ENCODE measurements at places on chromosomes 5 and 9. TPM values are rescaled to one million over a fixed set of nuclear protein-coding genes. Genes with fewer than 3 reads are reported as not detected.

GRCh38 chr5:122705851-122706250 lies 69.0 kb upstream of the SNX2 start:
- DNase-seq, result no peak

CATSPER3 gene
- 0.12 TPM for polyA plus RNA-seq

- DNase-seq, result no peak
Observed at GRCh38 chr9:116137010-116137409, 16.6 kb upstream of the PAPPA start.

DOK3 gene
- 3.6 TPM for polyA plus RNA-seq

FOXD4L5 gene
- polyA plus RNA-seq, result not detected

MXD3 gene
- polyA plus RNA-seq, result 12.9 TPM

LHX3 gene
- not detected for polyA plus RNA-seq

GRCh38 chr5:3430691-3431090 lies 164.9 kb upstream of the IRX1 start:
- no peak for DNase-seq

DNA sequence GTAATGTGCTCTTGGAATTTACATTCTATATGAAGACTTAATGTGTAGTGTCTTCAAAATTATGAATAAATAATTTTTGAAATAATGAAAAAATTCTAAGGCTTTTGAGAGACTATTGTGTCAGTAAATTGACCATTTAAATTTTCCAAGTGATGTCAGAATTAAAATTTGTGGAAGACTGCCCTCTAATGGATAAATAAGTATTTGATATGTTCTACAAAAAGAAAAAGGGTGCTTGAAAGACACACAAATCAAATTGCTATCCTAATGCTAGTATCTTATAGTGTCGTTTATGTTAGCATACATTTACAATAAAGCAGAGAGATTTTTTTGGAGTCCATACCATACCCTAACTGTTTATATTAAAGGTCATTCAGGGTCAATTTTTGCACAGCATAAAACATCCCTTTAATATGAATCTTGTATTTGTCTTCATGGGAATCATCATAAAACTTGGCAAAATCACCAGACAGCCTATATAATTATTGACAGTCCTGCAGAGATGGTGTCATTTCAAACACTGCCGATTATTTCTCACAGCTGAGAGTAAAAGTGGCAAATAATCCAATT lies 120.8 kb upstream of the SLC27A6 start:
- DNase-seq, result peak; percentile 28

DNA sequence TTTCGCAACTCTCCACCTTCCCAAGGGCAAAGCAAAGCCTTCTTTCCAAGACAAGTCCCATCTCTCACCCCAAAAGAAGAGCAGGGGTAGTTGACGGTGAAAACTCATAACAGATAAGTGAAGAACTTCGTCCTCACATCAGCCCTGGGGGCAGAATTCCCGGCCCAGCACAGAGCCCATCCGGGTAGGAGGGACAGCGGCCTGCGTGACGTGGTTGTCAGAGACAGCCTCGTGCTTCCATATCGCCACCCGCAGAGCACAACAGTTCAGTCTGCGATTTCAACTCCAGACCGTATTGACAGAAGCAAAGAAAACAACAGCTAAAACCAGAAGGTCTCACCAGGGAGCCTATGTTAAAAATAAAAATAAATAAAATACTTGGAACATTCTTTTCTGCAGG lies 273.2 kb downstream of the SYK start:
- DNase-seq, result no peak

DNA sequence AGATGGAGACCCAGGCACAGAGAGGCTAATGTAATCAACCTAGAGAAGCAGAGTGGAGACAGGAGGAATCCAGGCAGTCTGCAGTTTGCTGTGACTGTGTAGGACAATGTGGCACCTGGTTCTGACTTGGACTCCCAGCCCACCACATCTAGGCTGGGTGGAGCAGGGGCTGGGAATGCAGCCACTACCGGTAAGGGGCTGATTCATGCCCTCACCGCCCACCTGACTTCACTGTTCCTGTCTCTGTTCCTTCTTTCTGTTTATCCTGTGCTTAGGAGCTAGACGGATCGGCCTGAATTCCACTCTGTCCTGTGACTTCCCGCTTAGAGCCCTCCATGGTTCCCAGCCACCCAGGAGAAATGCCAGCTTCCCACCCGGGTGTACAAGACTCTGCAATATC lies 2.6 kb downstream of the PDLIM4 start:
- peak; percentile 61 for DNase-seq

- DNase-seq, result peak; percentile 85
Observed at GRCh38 chr5:157607371-157608161, 32.0 kb upstream of the ADAM19 start.

STPG3 gene
- polyA plus RNA-seq, result not detected

DNA sequence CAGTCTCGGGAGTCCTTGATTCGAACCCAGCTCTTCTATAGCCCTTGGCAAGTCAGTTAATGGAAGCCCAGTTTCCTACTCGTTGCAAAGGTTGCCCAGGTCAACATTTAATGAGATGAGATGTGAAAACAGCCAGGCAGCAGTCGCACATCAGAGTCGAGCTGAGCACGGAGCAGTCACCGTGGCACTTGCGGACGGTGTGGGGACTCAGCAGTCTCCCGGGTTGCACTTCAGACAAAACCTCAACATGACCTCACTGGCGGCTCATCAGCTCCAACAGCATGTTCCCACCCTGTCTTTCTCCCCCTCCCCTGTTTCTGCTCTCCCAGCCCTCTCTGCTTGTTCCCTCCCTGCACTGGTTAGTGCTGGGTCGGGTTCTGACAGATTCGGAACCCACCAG lies 35.8 kb downstream of the UBE2QL1 start:
- no peak for DNase-seq

DNA sequence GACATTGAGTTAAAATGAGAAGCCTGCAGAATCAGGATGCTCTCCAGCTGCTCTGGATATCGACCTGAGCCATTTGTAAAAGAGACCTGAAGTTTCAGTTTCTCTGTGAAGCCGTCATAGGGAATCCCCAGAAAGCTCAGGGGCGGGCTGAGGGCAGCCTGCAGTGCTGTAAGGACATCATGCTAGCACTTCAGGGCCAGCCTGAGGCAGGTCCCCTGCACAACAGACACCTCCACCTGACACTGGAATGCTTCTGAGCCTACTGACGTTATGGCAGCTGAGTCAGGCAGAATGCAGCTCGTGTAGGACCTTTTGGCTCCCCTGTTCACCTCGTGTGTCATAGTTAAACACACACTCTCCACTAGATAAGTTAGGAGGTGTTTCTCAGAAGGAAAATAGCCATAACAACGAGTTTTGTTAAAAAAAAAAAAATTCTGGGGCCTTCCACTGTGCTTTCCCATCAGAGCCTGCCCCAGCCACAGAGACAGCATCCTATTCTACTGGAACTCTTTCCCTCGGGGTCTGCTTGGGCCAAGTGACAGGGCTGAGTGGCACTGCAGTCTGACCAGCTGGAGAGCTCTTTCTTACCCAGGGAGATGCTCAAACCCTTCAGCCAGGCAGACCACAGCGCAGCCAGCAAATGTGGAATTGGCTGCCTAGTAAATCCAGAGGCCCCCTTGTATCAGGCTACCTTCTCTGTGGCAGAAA lies 354.9 kb downstream of the DIRAS2 start:
- DNase-seq, result no peak

GRCh38 chr5:135482381-135482933 lies 30.3 kb upstream of the TIFAB start:
- no peak for DNase-seq

QSOX2 gene
- 12.9 TPM for polyA plus RNA-seq

XPA gene
- polyA plus RNA-seq, result 1.9 TPM
